ENCODE measurements at places on chromosomes 6 and 20.

- no peak for DNase-seq
These were observed 147.5 kb downstream of the FLRT3 start for GRCh38 chr20:14189794-14190402.

- no peak for DNase-seq
These were observed 12.4 kb downstream of the PSMF1 start for GRCh38 chr20:1130847-1131246.

DNA sequence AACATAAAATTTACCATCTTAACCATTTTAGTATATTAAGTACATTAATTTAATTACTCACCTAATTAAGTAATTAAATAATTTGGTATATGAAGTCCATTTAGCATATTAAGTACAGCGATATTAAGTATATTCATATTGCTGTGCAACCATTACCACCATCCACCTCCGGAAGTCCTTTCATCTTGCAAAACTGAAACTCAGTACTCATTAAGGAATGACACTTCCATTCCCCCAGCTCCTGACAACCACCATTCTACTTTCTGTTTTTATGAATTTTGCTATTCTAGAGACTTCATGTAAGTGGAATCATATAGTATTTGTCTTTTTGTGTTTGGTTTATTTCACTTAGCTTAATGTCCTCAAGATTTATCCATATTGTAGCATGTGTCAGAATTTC lies 61.1 kb upstream of the GTSF1L start:
- no peak for DNase-seq

- DNase-seq: no peak
These were observed 48.0 kb downstream of the MAPK14 start for GRCh38 chr6:36075656-36076055.

DNA sequence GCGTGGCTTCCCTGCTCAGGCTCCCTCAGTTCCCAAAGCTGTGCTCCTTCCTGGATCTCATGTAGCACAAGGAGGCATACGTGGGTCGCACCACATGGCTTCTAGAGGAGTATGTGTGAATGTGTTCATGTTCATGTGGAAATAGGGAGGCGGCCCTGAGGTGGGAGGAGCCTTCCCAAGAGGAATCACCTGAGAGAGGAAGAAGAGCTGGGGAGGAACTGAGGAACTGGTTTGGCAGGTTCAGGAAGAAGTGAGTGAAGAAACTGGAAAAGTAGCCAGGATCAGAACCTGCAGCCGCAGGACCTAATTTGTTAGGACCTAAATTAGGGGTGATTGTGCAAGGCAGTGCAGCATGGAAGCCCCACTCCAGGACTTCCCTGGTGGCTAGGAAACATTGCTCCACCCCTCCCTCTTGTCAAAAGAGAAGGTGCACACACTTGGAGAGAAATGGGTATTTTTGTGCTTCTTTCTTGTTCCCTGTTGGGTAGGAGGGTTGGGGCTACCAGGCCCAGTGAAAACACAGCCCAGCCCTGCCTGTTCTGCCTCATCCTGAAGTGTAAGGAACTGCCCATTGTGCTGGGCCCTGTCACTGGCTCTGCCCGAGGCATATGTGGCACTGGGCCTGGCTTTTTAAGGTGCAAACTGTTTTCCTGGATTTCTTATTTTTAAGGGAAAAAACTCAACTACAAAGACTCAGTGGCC lies 20.7 kb downstream of the SYNJ2 start:
- DNase-seq: no peak

GRCh38 chr20:35269055-35269781 lies 8.7 kb downstream of the MMP24OS start:
- DNase-seq: no peak

DNA sequence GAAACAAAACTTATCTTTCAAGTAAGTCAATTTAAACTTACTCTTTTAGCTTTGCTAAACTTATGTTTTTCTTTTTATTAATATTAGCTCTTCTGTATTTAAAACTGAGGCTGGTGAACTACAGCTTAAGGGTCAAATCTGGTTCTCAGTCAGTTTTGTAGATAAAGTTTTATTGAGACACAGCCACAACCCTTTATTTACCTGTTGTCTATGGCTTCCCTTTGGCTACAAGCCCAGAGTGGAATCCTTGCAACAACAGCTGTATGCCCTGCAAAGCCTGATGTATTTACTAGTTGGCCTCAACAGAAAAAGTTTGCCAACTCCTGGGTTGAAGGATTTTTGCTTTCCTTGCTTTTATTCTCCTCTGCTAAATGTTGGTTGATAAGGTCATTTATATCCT lies 491.4 kb upstream of the RNF217 start:
- no peak for DNase-seq

DNA sequence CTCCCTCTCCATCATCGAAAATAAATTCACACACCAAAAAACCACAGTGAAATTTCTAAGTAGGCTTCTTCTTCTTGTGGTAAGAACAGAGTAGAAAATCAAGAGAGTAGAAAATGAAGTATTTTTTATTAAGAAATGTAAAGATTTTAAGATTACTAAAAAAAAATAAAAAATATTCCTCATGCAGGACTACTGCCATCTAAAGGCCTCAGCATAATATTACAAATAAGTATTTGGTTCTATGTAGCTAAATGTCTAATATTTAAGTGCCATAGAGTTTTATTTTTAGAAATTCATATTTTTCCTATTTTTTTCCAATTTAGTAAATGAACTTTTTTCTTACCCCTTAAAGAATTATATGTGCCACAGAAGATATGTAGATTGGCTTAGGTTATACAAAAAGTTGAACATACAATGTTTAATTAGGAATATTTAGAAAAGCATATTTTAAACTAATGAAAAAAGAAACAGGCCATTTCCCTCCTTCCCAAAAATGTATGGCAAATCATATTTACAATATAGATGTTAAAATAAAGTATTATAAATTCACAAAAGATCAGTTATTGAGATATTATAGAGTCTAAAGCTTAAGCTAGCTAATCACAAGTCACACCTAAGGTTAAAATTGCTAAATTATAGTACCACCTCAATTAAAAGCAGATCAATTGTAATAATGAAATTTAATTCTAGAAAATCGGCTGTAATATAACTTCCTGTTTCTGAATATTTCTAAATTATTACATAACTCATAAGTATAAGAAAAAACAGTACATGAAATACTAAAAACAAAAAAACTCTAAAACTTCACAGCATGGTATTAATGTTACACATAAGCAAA lies 3.5 kb upstream of the NT5DC1 start:
- no peak for DNase-seq

GRCh38 chr6:27867945-27868300 lies 44.3 kb downstream of the OR2B2 start:
- DNase-seq: no peak

DNA sequence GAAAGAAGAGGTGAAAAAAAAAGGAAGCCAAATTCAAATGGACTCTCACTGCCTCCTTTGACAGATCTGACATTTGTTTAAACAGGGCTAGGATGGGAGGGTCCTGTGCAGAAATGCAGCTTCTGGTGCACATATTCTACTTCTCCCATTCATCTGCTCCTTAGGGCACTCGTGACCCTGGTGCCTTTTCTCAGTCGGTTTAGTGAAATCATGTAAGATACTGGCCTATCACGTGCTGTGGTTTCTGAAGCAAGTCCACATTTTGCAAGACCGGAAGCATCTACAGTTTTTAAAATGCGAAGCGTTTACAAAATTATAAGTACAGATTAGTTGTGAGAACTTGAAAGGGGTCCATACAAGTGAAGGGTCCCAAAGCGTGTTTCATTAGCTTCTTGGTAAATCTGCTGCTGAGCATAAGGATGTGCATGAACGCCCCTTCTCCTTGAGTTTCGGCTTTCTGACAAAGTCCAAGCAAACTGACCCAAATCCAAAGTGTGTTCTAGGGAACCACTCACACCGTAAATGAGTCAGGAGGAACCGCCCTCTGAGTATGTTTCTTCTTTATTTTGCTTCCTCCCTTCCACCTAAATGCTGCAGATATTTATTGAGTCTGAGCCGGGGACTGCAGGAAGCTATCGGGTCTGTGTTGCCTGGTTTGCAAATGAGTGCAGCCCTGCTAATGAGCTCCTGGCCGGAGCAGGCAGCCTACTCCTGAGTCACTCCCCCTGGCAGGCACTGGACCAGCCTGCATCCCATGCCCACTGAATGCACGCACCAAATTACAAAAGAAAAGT lies 323.8 kb upstream of the JARID2 start:
- DNase-seq: no peak

GRCh38 chr20:59923514-59923913 lies 9.9 kb downstream of the SYCP2 start:
- DNase-seq: no peak

GRCh38 chr6:158009935-158010585 lies 28.4 kb downstream of the SYNJ2 start:
- no peak for DNase-seq

- DNase-seq: no peak
These were observed 125.3 kb downstream of the BTBD9 start for GRCh38 chr6:38514399-38514798.

DNA sequence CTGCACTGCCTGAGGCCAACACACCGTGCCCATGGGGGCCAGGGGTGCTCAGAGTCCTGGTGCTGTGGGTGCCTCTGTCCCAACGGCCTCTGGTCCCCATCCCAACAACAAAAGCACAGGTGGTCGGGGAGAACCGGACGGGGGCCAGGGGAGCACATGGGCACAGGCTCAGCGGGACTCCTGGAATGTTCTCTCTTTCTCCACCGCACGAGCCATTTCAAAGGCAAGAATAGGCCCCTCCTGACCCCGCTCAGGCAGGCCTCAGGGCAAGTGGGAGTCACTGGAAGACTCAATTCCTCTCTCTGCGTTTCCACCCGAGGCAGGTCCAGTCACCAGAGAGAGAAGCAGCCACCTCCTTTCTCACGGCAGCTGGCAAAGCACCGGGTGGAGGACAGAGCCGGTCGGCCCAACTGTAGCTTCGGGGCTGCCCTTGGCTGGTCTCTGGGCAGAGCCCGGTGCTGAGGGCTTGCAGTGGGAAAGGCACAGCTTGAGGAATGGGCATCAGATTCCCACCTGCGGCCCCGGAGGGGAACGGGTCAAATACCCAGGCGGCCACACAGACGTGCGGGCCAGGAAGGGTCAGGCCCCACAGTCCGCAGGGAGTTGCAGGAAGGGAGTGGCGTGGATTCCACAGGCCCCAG lies 55.2 kb downstream of the KCNQ2 start:
- no peak for DNase-seq

DNA sequence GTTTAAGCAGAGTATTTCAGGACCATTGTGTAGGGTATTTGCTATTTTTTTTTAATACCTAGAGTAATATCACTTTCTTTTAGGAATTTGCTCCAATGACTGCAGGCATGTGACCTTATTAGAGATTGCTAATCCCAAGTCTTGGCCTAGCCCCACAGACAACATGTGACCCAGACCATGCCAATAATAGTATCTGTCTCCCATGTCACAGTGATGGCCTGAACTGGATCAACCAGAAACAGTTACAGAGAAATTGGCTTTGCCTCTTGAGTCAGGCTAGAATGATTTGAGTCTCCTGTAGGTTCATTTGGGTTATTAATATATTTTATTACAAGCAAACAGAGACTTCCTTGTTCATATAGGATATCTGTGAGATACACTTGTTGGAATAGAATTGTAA lies 116.8 kb downstream of the DNAH8 start:
- no peak for DNase-seq

GRCh38 chr20:23604306-23604705 lies 1.4 kb downstream of the CST9 start:
- no peak for DNase-seq

DNA sequence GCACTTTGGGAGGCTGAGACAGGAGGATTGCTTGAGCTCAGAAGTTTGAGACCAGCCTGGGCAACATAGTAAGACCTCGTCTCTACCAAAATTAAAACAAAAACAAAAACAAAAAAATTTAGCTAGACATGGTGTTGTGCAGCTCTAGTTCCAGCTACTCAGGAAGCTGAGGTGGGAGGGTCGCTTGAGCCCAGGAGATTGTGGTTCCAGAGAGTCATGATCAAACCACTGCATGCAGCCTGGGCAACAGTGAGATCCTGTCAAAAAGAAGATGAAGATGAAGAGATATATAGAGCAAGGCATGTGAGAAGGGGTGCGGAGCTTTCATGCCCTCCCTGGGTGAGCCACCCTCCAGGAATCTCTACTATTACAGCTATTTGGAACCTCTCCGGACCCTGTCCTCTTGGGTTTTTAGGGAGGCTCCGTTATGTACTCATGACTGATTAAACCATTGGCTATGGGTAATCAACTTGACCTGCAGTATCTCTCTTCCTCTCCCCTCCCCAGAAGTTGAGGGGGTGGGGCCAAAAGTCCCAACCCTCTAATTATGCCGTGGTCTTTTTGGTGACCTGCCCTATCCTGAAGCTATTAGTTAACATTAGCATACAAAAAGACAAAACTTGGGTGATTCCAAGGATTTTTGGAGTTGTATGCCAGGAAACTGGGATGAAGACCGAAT lies 9.0 kb downstream of the POLH start:
- no peak for DNase-seq
